Activated T-cell treated with anti-CD3 and anti-CD28 coated beads, Interleukin-2, amount 50 U/mL, for 48 hours (primary cell): ENCODE measurements at places on chromosomes 2 and 18.

DNA sequence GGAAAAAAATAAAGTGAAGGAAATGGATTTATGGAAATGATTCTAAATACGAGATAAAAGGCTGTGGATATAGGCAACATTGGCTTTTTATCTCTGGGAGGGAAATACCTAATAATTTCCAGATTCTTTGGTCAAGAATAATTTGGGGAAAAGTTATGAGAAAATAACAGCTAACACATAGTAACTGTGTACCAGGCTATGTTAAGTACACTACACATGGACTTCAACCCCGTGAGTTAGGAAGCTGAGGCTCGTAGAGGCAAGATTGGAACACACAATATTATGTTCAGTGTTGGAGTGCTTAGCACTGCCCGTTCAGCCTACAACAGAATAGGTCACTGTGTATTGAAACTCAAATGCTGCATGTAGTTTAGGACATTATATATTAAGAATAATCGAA is 34.3 kb upstream of the GPD2 start:
- DNase-seq = no peak

DNA sequence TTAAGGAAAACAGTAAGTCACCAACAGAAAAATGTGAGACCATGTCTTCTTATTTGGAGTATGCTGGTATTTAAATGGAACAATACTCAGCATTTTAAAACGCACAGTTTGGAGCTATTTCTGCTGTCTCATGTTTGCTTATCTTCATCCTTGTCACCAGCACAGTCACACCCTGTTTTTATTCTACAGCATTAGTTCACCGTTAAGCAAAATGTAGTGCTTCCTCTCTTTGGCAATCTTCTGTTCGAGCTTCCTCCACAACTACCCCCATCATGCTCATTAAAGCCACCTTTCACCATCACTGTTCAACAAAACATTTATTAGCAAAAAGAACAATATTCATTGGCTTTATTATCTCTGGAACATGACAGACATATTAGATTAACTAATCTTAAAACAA is 64.0 kb downstream of the SLC40A1 start:
- DNase-seq = no peak

DNA sequence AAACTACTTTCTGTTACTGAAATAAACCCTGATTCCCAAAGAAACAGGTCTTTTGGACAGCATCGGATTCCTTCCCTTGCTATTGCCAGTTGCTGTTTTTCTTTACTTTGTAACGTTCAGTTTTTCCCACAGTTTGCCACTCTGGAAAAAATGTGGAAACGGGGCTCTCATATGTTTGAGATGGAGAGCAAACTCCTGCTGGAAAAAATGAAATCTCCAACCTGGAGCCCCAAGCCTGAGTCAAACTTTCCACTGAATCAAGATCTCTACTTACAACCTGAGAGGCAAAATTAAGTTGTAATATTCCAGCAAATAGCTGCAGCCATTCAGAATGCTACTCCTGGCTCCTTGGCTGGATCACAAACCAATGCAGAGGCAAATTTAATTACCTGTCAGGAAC is 270.7 kb downstream of the SRBD1 start:
- DNase-seq = no peak

GRCh38 chr18:49227441-49228165 is 232.8 kb downstream of the DYM start:
- DNase-seq = peak; percentile 52

- no peak for DNase-seq
Observed at GRCh38 chr2:187749804-187750431, 195.7 kb upstream of the TFPI start.

DNA sequence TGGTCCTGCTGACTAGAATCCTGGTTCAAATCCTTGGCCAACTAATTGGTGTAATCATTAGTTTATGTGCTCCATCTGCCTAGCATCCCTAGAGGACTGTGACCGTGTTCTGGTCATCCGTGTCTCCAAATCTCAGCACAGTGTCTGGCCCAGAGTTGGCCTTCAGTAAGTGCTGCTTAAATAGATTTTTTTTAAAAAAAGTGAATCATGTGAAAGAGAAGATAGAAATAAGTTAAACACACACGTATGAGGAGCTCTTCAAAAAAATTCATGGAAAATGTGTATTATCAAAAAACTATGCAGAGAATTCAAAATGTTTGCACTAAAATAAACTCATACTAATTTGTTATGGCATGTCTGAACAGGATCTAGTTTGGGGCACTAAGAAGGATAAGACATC is 129.3 kb upstream of the TLK1 start:
- DNase-seq = no peak

- DNase-seq = no peak
Observed at GRCh38 chr18:24988253-24988840, 363.6 kb downstream of the ZNF521 start.

DNA sequence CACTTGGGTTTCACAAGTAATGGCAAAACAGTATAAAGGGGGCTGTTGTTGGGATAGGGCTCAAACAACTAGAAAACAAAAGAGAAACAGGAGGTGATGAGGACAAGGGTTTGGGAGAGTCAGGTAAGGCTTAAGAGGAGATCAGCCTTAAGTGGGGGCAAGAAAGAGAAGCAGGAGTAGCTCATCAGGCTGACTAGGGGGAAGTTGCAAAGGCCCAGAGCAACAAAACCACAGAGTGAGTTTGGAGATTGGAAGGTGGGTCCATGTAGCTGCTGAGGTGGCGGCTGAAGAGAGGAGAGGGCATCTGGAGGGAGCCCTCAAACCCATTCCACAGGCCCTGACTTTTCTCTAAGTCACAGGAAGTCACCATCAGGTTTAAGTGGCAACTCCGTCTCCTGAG is 126.0 kb downstream of the MREG start:
- no peak for DNase-seq

DNA sequence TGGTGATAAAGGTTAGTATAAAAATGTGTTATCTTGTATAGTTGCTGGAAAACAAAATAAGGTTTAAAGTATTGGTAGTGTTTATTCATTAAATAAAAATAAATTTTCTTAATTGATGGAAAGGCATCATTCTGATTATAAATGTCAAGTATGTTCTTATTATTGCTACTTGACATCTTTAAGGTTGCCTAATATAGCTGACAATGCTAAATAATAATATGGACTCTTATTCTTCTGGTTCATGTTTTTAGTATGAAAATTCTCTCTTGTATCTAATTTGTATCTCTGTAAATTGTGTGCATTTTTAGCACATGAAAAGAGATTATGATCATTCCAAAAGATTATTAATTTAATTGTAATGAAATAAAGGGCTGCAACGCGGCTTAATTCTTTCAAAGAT is 25.0 kb downstream of the RBM44 start:
- DNase-seq = no peak

- DNase-seq = no peak
Observed at GRCh38 chr2:98172150-98172765, 85.3 kb downstream of the VWA3B start.

GRCh38 chr2:172467382-172467781 is 40.0 kb downstream of the ITGA6 start:
- DNase-seq = no peak

DNA sequence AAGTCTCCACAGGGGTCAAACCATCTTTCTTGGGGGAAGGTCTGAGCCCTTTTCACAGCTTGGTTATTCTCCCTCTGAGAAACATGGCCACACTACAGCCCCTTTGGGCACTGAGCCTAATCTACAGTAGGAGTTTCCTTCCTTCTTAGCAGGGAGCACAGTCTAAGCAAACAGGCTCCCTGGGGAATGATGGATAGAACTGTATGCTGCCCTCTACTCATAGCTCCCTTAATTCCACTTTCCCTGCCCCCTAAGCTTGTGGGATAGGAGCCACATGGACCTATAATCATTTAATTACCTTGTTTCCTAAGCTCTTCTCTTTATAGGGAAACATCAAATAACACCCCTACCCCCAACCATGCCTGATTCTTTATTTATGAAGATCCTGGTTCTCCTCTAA is 442.1 kb upstream of the MEX3C start:
- DNase-seq = no peak

GRCh38 chr18:9419956-9420631 is 55.2 kb upstream of the RALBP1 start:
- no peak for DNase-seq

DNA sequence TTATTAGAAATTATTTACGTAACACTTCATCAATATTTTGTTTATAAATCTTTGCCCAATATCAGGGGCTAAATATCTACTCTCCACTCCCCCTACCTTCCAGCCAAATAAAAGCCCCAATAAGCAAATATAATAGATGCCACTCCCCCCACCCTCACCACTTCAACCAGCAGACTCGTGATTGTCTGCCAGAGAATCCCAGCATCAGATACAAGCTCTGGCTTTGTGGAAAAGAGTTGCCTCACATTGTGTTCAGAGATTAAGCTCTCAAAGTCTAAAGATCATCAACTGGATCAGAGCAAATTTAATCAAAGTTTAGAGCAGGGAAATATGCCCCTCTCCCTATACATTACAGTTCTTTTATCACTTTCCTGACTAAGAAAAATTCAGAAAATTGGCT is 39.5 kb downstream of the AOX1 start:
- DNase-seq = no peak

DNA sequence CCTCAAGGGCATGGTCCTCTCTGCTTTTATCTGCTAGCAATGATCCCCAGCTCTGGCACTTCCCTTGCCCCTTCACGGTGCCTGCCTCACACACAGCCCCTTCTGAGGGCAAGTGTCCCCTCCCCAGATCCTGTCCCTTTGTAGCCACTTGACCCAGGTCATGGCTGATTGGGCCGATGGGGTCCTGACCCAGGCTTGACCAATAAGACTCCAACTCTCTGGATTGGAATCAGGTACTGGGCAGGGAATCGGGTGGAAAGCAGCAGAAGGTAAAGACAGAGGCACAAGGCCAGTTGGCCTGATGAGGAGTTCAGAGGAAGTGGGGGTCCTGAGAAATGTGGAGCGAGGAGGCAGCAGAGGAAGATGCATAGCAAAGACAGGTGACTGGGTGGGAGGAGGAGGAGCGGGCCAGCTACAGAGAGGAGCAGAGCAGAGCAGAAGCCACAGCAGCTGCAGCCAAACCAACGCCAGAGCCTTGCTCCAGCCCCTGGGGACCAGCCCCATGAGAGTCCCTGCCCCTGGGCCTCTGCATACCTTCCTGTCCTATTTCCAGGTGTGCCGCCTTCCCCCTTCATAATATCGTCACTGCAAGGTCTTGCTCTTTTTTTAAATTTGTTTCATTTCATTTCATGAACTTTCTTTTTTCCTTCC is 39.1 kb downstream of the CAPN13 start:
- peak; percentile 7 for DNase-seq

- DNase-seq = no peak
Observed at GRCh38 chr2:108594982-108595464, 60.8 kb downstream of the LIMS1 start.

DNA sequence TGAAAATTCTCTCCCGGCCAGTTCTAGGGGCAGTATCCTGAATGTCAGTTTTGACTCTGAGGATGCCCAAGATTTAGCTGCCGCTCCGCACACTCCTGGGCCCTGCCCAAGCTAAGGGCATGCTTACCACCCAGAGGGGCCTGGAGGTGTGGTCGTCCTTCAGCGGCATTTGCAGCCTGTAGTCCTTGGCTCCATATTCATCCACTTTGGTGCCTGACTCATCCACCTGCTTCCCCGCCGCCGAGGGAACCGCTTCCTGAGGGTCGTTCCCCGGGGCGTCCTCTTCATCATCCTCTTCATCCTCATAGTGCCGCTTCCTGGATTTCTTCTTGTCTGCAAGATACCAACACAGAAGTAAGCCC is 577 bp downstream of the ERCC3 start:
- no peak for DNase-seq

DNA sequence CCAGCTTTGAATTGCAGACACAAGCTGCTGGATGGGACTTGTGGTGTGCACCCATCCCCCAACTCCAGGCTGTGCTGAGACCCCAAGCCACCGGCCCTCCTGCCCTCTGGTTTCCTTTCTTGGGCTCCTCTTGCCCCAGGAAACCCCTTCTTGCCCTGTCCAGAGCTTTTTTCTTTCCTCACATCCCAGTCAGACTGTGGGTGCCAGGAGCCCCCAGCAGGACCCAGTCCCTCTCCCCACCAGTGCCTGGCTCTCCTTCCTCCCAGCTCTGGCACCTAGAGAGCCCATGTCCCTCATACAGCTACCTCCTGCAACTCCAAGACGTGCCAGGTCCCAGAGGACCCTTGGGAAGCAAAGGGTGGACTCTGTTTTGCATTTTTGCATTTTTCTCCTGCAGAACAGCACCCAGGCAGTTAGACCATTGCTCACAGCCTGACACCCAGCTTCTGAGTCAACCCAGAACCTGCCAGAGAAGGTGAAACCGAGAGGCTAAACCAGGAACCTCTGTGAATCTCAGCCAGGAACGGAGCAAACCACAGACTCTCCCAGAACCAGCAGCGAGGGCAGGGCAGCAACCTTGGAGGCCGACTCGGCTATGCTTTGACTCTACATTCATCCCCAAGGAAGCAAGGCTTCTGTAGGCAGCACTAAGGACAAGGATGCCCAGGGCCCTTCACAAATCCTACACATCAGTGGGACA is 221.1 kb downstream of the ANAPC1 start:
- peak; percentile 67 for DNase-seq

- DNase-seq = no peak
Observed at GRCh38 chr2:75288760-75289159, 89.4 kb upstream of the TACR1 start.

DNA sequence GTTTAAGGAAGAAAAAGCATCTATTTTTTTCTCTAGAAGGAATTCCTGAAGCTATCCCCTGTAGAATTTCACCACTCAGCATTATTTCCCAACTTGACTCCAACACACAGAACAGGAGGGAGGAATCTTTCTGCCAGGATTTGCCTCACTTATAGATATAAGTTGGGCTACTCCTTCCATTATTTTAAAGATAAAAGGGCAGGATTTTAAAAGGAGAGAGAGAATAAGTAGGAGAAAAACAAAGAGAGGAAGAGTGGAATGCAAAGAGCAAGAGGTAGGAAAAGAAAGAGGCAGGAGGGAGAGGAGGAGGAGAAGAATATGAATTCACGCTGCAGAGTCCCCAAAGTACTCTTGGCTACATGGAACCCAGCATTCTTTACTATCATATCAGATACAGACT is 182.5 kb downstream of the TCF4 start:
- DNase-seq = no peak

DNA sequence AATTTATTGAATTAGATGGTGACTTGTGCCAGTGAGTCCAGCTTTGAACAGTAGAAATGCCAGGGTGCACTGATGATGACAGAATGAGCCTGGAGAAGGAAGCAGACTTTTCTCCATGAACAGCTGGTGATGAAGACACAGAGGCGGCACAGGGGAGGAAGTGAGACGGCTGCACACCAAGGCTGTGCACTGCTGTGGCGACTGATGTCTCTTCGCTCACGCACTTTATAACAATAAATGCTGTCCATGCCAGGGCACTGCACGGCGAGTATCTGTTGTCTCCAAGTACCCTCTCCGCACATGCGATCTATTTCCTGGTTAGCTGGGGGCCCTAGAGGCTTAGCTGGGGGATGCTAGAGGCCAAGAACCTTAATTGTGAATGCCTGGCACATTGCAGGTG is 175.2 kb downstream of the TMEM200C start:
- no peak for DNase-seq

DNA sequence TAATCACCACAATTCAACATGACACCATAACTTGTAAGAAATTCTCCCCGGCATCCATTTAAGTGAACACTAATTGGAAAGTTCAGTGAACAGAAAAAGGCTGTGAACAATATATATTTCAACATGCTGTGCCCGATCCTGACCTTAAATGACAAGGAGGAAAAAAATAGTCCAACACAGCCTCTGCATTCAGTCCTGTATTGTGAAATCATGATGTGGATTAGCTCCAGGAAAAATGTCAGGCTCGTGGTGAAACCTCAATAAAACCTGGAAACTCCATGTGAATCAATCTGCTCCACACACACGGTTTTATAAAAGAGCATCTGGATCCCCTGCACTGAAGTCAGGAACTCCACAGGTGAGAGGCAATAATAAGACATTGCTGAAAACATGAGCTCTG is 145.4 kb upstream of the SPOPL start:
- no peak for DNase-seq

- DNase-seq = peak; percentile 44
Observed at GRCh38 chr2:25664183-25664964, 9.0 kb downstream of the DTNB start.
